ACHN (cell line): ENCODE measurements at places on chromosomes 1 and 21.

GRCh38 chr1:53847980-53848379, 9.9 kb upstream of the NDC1 start:
- DNase-seq, result no peak

DNA sequence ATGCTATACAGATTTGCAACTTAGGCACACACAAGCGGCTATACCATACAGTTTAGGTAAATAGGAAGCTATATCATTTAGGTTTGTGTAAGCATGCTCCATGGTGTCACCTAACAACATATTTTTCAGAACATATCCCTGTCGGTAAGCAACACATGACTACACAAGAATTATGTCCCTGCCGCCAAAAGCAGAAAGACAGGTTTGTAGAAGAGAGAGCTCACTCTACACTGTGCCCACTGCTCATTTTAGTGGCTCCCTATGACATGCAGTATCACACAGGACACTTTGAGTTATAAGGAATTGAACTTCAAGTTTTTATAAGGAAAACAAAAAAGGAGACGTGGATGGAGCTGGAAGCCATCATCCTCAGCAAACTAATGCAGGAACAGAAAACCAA, 132.5 kb upstream of the KAZN start:
- DNase-seq, result no peak

GRCh38 chr21:36437745-36438128, 42.2 kb downstream of the CLDN14 start:
- DNase-seq, result no peak

DNA sequence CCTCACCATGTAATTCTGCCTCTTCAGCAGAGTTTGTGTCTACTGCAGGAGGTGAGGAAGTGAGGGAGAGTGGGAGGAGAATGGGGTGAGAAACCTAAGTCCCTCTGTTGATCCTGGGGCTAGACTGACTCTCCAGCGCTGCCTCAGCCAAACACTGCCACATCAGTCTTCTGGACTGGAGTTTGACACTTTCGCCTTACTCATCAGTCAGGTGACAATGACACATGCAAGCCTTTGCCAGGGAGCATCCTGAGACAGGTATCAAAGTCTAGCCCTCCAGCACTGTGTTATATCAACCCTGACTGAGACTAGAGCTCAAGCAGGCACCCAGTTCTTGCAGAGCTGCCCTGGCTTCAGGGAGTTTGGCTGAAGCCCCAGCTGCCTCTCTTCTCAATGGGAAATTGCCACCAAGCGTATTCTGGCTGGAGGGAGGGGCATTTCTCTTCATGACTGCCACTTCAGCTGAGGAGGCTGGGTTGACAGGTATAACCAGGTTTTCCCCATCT, 33.3 kb upstream of the SUCO start:
- DNase-seq, result no peak

DNA sequence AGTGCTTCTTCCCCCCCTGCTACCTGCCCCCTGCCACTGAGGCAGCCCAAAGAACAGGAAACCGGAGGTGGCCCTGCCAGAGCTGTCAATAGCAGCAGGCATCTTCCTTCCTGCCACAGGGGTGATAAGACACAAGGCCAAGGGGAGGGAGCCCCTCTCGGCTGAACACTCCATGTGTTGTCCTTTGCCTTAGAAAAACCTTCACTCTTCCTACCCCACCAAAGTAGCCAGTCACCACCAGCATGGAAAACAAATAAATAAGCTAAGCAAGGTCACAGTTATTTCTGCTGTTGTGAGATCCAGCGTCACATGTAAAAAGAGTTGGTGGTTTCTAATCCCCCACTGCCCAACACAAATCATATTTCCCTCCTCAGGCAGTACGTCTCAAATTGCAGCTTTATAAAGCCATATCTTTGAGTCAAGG, 104.8 kb upstream of the DPT start:
- no peak for DNase-seq

GRCh38 chr1:58899587-58900271, 115.9 kb upstream of the JUN start:
- DNase-seq, result no peak

- peak; percentile 95 for DNase-seq
Observed at GRCh38 chr1:92784639-92785500, at the start of gene EVI5. EVI5 (minus strand) TSS chr1:92785108; CDS start chr1:92736546, 48,562 bp downstream.

DNA sequence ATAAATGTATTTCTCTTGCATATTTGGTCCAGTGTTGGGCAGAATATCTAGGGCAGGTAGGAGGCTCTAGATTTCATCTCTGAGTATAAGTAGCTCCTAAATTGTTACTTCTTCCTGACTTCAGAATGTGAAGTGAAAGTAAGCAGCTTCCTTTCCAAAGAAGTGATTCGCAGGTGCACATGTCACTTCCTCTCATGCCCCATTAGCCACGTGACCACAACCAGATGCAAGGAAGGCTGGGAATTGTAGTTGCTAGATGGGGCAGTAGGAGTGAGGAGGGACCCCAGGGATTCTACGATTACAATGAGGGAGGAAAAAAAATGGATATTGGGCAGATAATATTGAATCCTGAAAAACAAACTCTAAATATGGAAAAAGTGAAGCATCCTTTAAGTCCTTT, 113.2 kb upstream of the CYYR1 start:
- peak; percentile 65 for DNase-seq

- no peak for DNase-seq
Observed at GRCh38 chr1:26477446-26478152, 5.4 kb downstream of the HMGN2 start.

DNA sequence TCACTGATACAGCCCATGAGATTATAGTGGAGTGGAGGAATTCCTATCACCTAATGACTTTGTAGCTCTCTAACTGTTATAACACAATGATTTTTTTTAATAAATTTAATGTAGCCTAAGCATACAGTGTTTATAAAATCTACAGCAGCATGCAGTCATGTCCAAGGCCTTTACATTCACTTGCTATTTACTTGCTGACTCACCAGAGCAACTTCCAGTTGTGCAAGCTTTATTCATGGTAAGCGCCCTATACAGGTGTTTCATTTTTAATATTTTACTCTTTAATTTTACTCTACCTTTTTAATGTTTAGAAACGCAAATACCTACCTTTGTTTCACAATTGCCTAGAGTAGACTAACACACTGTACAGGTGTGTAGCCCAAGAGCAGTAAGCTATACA, 1652.2 kb downstream of the BRINP3 start:
- DNase-seq, result no peak

- DNase-seq, result peak; percentile 60
Observed at GRCh38 chr1:178725466-178726086, 532 bp downstream of the RALGPS2 start.

- no peak for DNase-seq
Observed at GRCh38 chr21:18265944-18266343, 21.3 kb downstream of the CHODL start.

DNA sequence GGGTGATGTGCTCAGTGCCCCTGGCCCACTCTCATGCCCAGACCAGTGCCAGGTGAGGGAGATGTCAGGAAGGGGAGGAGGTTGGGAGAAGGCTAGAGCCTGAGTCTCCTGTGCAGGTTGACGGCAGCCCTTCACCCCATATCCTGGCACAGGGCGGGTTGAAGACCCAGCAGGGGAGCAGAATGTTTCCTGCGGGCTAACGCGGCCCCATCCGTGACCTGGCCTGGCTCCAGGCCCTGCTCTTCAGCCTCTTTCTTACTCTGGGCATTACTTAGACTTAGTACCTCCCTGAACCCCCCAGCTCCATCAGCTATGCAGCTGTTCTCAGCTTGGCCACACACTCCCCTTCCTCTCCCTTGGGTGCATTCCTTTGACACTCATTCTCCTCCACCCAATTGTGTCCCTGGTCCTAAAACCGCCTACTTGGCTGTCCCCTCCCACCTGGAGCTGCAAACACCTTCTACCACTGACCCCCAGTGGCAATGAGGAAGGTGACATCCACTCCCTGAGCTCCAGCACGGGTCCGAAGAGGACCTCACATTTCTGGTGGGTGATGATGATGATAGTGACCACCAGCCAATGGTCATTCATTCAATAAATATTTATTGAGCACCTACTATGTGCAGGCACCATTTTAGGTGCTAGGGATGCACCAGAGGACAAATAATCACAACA, 179.0 kb downstream of the PTPRU start:
- DNase-seq, result peak; percentile 14

DNA sequence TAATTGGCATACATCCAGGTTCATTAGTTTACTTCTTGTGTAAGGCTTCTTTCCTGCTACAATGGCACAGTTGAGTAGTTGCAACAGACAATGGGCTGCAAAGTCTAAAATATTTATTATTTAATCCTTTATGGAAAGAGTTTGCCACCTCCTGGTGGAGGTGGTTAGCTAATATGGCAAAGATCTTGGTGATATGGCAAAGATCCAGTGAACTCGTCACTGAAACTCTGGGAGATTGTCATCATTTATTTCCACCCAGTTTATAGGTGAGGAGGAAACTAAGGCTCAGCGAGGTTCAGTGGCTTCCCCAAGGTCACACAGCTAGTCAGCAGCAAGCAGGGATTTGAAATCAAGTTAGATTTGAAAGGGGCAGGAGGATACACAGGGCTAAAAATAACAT, 16.1 kb upstream of the IFFO2 start:
- peak; percentile 10 for DNase-seq

- peak; percentile 36 for DNase-seq
Observed at GRCh38 chr1:210527091-210527490, 198.4 kb downstream of the HHAT start.

DNA sequence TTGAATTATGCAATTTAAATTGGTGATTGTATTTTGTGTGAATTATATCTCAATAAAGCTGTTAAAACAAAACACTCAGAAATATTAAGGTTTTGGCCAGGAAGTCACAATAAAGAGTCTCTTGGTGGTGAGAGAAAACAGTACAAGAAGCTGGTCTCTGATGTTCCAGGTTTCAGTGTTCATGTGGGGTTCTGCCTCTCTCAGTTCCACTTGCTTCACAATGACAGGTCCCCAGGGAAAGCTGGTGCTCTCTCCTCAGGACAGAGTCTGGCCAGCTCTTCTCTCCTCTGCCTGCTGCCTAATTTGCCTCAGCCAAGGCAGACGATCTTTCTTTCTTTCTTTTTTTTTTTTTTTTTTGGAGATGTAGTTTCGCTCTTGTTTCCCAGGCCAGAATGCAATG, 342.9 kb upstream of the PLXNA2 start:
- DNase-seq, result no peak

- no peak for DNase-seq
Observed at GRCh38 chr21:38658511-38658910, 147.2 kb upstream of the ETS2 start.

- DNase-seq, result no peak
Observed at GRCh38 chr1:167262836-167263235, 42.1 kb downstream of the POU2F1 start.

DNA sequence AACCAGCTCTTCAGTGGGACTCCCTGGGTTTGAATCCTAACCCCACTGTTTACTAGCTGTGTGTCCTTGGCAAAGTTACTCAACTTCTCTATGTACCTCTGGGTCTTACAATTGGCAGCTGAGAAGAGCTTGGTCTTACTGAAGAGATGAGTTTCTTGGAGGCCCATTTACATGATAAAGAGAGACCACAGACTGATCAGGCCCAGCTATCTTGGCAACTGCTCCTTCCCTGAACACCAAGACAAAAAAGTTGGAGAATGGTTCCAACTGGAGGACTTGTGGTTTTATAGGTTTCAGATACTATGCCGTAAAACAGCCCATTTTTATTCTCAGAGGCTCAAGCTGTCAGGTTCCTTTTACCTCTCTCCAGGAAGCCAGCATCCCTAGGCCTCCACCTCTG, 24.8 kb upstream of the CNIH3 start:
- no peak for DNase-seq

DNA sequence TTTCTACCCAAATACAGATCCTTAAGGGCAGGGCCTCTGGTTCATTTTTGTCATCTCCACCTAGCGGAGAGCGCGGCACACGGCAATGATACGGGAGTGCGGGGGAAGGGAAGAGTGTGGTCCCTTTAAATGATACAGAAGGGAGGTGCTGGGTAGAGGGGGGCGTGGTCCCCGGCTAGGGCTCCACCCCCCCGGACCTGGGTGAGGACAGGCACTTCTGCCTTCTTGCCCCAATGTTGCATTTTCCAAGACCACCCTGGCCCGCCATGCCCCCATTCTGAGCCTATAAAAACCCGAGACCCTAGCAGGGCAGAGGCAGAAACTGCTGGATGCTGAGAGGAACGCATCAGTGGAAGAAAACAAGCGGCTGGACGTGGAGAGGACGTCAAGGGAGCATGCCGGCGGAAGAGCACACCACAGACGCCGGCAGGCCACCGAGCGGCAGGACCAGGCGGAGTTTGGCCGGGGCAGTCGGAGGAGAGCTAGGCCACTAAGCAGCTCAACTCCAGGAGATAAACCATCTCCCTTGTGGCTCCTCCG, 30.0 kb downstream of the LRRC3 start:
- DNase-seq, result no peak

DNA sequence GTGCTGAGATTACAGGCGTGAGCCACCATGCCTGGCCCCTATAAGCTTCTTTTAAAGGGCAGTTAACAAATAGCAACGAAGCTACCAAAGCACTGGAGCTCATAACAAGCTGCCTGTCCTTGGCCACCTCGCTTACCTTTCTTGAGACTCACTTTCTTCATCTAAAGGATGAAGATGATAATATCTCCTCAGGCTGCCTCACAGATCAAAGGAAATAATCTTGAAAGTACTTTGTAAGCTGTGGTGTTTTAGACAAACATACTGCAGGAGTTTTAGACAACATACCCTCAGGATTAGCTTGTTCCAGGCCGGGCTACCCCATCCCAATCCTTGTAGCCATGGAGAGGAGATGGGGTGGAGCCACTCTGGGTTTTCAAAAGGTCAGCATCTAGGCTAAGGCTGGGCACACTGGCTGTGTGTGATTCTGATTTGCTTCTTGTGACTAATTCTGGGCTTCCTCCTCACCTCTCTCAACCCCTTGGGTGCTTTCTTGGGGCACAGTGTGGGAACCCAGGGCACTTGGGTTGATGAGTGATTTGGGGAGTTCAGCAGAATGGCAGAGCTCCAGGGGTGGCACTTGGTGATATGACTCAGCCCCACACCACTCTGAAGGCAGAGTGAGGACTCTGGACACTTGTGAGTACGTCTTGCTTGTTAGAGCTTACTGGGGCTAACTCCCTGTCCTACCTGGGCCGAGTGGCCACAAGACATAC, 5.2 kb downstream of the GPR25 start:
- no peak for DNase-seq

DNA sequence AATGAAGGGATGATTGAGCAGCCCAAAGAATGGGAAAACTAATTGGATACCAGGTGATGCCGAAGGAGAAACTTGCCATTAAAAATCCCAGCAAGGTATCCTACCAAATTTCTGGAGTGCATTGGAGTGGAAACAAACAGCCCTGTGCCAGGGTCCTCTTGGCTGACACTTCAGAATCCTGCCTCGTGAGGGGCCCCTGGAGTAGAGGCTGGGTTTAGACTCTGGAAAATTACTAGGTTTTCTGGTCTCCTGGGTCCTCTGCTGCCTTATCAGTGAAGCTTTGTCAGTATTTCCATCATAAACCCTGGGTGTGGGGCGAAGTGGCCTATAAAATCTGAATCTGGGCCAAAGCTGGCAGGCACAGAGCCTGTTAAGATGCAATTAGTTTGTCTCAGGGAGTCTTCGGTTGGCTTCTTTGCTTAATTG, 289.2 kb upstream of the USP24 start:
- DNase-seq, result no peak
